ENCODE measurements at places on chromosomes 7 and 10.

DNA sequence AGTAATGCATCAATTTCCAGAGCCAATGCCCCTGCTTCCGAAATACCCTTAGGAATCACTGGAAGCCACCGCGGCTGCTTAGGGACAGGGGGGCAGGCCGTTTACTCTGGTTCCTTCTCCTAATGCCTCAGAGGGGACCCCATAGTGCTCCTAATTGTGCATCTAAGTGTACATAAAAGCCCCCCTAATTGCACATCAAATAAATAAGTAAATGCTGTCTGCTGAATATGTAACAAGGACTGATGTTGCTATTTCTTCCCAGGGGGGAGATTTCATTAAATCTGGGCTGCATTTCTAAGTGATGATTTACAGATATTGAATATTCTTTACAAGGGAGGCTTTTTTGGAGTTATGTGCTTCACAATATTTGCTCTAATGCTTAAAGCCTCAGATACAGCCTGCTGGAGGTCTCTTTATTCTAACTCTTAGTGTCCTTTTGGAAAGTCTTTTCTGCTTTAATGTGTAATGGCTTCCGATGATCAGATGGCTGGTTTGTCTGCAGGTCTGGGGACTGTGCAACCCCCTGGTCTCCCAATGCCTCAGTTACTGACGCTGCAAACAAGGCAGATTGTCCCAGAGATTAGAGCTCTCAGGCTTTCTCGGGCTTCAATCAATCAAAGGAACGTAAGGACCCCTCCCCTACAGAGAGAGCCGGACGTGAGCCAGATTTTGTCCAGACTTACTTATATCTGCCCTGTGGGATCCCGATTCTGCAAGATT lies 143.0 kb downstream of the PRPF18 start:
- no peak for DNase-seq

DNA sequence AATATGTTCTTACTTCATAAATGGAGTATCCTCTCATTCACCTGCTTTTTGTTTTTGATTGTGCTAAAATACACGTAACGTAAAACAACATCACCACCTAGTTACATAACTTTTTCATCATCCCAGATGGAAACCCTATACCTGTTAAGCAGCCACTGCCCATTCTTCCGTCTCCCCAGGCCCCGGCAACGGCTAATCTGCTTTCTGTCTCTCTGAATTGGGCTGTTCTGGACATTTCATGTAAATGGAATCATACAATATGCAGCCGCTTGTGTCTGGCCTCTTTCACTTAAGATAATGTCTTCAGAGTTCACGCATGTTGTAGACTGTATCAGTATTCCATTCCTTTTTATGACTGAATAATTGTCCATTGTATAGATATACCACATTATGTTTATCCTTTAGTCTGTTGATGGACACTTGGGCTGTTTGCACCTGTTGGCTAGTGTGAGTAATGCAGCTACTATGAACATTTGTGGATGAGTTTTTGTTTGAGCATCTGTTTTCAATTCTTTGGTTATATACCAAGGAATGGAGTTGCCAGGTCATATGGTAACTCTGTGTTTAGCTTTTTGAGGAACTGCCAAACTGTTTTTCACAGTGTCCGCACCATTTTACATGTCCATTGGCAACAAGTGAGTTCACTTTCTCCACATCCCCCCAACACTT lies 14.1 kb upstream of the SUN1 start:
- DNase-seq, result no peak

- DNase-seq, result no peak
Observed at GRCh38 chr10:102431452-102432124, 786 bp downstream of the CUEDC2 start.

DNA sequence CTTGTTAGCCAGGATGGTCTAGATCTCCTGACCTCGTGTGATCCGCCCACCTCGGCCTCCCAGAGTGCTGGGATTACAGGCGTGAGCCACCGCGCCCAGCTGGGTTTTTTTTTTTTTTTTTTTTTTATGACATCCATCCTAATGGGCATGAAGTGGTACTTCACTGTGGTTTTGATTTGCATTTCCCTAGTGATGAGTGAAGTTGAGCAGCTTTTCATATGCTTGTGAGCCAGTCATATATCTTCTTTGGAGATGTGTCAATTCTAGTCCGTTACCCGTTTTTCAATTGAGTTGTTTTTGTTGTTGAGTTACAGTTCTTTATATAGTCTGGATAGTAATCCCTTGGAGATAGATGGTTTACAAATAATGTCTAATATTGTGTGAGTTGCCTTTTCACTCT lies 127.7 kb downstream of the SMURF1 start:
- DNase-seq, result no peak

DNA sequence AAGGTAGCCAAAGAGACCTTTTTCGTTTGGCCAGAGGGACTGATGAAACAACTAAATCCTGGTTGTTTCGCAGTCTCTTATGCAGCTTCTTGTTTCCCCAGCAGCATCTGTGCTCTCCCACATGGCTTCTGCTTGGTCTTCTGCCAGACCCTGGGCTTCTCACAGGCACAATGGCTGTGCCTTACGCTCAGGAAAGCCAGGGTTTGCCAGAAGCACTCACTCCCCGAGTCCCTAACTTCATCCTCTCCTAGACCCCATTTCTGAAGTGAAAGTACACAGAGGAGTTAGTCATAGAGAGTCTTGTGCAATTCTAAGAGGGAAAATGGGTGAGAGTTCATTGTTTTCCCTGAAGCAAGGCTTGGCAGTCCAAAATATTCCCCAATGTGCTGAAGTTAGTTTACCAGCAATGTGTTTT lies 121.7 kb downstream of the EVX1 start:
- DNase-seq, result no peak

DNA sequence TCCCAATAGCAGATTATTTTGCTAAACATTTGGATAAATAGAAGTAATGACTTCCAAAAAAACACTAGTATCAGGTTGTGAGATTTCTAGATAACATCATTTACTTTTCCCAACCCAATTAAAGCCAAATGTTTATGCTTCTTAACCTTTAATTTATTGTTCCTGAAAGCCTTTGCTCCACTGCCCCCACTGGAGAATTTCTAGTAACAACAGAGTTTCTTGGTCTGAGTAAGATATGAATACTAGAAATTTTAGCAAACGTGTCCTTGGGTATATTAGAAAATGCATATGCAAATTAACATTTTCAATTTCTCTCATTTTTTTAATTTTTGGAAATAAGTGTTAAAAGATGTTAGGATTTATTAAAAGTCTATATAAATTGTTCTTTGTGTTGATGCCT lies 958.0 kb upstream of the PHF14 start:
- DNase-seq, result no peak

DNA sequence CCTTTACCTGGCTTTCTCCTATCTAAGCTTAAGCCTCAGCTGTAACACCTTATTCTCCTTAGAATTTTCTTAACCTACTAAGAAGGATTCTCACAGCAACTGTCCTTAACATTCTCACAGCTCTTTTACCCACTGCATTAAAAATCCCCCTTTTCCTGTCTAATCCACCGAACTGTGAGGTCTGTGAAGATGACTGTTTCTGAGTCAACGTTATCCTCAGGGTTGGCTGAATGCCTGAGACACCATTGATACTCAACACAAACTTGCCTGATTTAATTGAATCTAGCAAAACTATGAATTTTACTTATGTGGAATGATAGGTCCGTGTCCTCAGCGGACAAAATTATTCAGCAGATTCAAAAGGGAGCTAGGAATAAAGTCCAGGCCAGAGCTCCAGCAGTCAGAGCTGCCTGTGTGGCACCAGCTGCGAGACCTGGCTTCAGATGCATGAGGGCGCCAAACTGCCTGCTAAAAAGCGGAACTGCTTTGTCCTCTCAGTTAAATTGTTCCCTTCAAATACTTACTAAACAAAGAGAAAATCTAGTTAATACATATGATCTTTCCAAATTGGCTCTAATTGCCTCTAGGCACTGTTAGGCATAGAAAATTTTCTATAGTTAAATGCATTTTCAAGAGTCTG lies 33.4 kb upstream of the VWDE start:
- DNase-seq, result no peak

- DNase-seq, result no peak
Observed at GRCh38 chr7:9863545-9863944, 1110.1 kb upstream of the PHF14 start.

DNA sequence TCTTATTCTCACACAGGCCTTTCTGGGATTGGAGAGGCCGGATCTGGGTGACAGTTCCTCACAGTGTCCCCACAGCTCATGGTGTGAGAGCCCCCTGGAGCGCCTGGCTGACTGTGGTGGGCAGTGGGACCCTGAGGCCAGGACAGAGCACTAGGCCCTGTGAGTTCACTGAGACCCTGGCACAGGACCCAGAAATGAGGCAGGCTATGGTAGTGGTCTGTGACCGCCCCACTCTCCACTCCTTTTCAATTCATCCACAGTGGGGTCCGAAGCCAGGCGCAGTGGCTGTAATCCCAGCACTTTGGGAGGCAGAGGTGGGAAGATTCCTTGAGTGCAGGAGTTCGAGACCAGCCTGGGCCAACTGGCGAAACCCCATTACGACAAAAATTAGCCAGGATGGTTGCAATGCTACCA lies 95.9 kb upstream of the TNRC18 start:
- no peak for DNase-seq

- no peak for DNase-seq
Observed at GRCh38 chr7:27634671-27635493, 27.8 kb downstream of the HIBADH start.

GRCh38 chr7:112538726-112539255 lies 58.0 kb downstream of the LSMEM1 start:
- DNase-seq, result no peak

- DNase-seq, result no peak
Observed at GRCh38 chr7:18445916-18446520, 49.5 kb upstream of the HDAC9 start.

- no peak for DNase-seq
Observed at GRCh38 chr10:74104480-74104879, 46.1 kb downstream of the AP3M1 start.

DNA sequence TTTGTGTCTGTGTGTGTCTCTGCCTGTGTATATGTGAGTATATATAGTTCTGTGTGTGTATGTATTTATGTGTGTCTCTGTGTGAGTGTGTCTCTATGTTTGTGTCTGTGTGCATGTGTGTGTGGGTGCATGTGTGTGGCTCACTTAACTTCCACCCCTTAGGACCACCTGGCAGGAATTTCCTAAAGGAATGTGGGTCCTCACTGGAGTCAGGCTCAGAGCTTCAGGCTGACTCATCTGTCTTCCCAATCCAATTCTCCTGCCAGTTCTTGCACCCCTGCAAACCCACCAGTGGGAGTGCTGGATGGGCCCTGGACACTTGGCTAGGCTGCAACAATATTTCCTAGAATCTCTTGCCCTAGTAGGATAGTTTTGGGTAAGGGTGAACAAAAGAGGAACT lies 70.2 kb upstream of the GRB10 start:
- DNase-seq, result no peak

GRCh38 chr10:102602272-102603045 lies 41.8 kb upstream of the TRIM8 start:
- DNase-seq, result no peak

DNA sequence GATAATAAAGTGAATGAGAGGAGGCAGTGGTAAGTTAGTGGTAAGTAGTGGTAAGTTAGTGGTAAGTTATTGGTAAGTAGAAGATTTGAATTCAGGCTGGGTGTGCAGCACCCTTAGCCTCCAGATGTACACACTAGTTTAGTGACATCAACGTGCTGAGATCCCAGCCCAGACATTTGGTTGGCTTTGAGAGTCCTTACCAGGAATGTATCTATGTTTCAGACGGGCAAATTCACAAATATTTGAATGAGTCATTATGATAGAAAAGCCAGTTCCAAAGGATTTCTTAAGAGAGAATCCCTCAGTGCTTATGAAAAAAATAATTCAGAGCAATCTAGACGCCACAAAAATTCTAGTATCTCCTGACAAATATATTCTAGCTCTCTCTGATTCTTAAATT lies 70.0 kb downstream of the ARL4A start:
- DNase-seq, result no peak

GRCh38 chr10:106559442-106559841 lies 605.1 kb downstream of the SORCS1 start:
- no peak for DNase-seq

Measured in activated naive CD4-positive, alpha-beta T cell treated with Interleukin-2 at 50 U/mL for 16 hours (primary cell).